Activated naive CD4-positive, alpha-beta T cell treated with anti-CD3 and anti-CD28 coated beads, Interleukin-2, amount 10 ng/mL, durations not matched to agents 7 days and 5 days (primary cell): ENCODE measurements at places on chromosomes 13 and 19.

DNA sequence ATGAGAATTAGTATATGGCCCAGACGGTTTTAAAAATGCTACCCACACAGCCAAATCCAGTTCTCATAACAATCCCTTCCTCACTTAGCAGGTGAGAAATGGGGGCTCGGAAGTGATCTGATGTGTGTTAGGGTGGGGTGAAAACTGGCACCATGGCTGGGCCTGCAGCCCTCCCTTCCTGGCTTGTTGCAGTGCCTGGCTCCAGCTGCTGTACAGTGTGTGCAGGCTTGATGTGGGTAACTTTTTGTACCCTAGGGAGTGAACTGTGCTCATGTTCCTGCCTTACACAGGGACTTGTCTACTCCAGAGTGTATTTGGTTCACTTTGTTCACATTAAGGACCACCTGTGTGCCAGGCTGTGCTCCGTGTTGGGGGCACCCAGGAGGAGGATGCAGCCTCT is 177.2 kb downstream of the LMO7 start:
- no peak for DNase-seq
- no peak overlapping the region for H3K27ac ChIP-seq
- no peaks in the 10 kb centered on the region for H3K4me1 ChIP-seq
- H3K4me3 ChIP-seq, result no peak overlapping the region
- H3K36me3 ChIP-seq, result no peaks in the 10 kb centered on the region

- H3K4me3 ChIP-seq, result no peak overlapping the region
- DNase-seq, result no peak
- no peak overlapping the region for H3K27ac ChIP-seq
- peaks cover 8% of the 10 kb centered on the region for H3K4me1 ChIP-seq
- peaks cover 6% of the 10 kb centered on the region for H3K36me3 ChIP-seq
Measured at GRCh38 chr19:2372076-2372612, 12.1 kb downstream of the TMPRSS9 start.

DNA sequence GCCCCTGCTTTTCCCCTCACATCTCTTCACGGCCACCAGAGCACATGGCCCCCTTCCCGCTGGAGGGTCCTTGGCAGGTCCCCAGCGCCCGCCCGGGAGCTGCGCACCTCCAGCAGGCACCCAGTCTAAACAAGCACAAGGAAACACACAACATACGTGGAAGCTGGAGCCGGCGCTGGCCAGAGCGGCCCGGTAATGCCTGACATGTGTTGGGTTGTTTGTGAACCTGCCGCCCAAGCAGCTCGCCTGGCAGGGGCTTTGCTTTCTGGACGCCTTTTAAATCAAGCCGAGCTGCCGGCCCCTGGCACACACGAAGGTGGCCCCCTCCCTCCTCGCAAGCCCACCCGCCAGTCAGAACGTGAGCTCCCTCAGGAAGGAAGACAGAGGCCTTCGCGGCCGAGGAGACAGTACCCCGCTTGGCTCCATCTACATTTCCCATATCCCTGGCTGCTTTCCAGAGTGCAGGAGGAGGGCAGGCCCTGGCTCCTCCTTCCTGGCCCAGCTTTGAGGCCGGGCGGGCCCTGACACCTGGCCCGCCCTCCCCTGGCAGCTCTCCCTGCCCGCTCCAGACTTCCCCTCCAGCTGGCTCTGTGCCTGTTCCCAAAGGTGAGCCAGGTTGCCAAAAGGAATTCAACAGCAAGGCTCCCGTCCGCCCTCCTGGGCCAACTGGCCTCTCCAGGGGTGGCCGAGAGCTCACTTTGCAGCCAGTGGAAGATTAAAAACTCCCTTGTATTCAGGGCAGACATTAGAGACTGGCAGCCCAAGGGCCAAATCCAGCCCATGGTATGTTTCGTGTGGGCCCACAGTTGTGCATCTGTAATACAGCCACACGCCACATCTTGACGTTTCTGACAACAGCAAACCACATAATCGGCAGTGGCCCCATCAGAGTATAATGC is 28.7 kb downstream of the COMP start:
- no peak overlapping the region for H3K4me3 ChIP-seq
- H3K27me3 ChIP-seq, result no peaks in the 10 kb centered on the region
- H3K27ac ChIP-seq, result no peak overlapping the region
- no peak for DNase-seq
- H3K36me3 ChIP-seq, result no peaks in the 10 kb centered on the region
- H3K4me1 ChIP-seq, result no peaks in the 10 kb centered on the region

DNA sequence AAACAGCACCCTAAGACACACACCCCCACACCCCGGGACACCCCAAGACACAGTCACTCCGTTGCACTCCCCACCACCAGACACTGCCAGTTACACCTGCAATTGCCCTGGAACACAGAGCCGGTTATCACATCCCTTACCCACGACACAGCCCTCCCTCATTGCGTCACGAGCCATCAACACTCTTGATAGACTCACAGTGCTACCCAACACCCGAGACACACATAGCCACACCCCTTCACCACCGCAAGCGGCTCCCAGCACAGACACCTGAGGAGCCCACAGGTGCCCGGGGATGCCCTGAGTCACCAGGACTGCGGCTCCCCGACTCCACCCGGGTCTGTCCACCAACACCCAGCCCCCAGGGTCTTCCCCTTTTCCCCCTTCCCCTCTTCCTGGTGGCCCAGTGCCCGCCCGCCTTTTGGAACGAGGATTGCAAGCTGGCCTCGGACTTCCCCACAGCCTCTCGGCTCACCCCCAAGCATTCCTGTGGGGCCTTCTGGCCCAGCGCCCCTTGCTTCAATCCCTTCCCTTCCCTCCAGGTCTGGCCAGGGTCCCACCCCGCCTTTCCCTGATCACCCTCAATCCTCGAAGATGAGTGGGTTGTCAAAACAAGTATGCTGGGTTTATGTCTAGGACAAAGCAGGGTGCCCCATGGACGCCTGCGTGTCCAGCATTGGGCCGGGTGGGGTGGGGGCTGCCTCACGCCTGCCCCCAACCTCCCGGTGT is 1.7 kb upstream of the PTGER1 start:
- H3K27ac ChIP-seq, result no peak overlapping the region
- H3K36me3 ChIP-seq, result peaks cover 13% of the 10 kb centered on the region
- H3K4me1 ChIP-seq, result peaks cover 42% of the 10 kb centered on the region
- H3K4me3 ChIP-seq, result no peak overlapping the region

- H3K36me3 ChIP-seq, result no peaks in the 10 kb centered on the region
- H3K27me3 ChIP-seq, result peaks cover 5% of the 10 kb centered on the region
- no peak overlapping the region for H3K27ac ChIP-seq
- no peak for DNase-seq
- H3K4me3 ChIP-seq, result no peak overlapping the region
Measured at GRCh38 chr19:41233748-41234240, 14.8 kb downstream of the AXL start.

DNA sequence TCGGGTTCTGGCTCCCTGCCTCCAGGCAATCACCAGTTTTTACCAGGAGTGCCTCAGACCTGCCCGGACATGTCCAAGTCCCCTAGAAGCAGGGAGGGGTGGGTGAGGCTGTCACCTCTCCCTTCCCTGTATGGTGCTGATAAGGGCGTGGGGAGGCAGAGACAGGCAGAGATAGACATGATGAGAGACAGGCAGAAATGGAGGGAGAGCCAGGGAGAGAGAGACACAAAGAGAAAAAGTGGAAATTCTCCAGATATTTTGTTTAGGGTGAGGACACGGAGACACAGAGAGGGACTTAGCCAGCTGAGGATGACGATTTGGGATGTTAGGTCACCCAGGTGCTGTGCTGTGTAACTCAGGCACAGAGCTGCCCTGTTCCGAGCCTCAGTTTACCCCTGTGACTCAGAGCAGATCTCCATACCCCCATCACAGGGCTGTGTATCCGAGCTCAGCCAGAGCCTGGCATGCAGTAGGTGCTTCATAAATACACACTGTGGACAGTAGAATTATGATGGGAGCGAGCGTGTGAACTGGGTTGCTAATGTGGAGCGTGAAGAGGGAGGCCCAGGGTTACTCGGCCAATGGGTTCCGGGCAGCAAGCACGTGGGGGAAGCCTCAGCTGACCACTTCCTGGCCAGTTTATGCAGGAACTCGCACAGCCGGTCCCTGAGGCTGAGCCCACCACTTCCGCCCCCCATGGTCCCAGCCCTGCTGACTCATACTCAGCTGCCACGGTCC is 11.9 kb upstream of the GDF15 start:
- peak overlapping the region; percentile 62 for H3K27ac ChIP-seq
- peak; percentile 70 for DNase-seq
- peaks cover 14% of the 10 kb centered on the region for H3K4me1 ChIP-seq
- H3K27me3 ChIP-seq, result peaks cover 28% of the 10 kb centered on the region
- H3K4me3 ChIP-seq, result peak overlapping the region; percentile 16
